Central memory CD8-positive, alpha-beta T cell (primary cell): ENCODE measurements at places on chromosomes 7 and 10.

GRCh38 chr7:103349805-103350204 lies 2.4 kb downstream of the PSMC2 start:
- H3K36me3 ChIP-seq: peaks cover 22% of the 10 kb centered on the region
- no peak for DNase-seq
- peak overlapping the region; percentile 94 for H3K4me3 ChIP-seq
- peaks cover 50% of the 10 kb centered on the region for H3K4me1 ChIP-seq
- peak overlapping the region; percentile 32 for H3K27ac ChIP-seq

- no peaks in the 10 kb centered on the region for H3K4me1 ChIP-seq
- no peak overlapping the region for H3K4me3 ChIP-seq
- no peaks in the 10 kb centered on the region for H3K36me3 ChIP-seq
- no peak overlapping the region for H3K27ac ChIP-seq
- no peak for DNase-seq
Measured at GRCh38 chr7:141915565-141915964, 634 bp upstream of the OR9A4 start.

- no peak for DNase-seq
- H3K27me3 ChIP-seq: no peaks in the 10 kb centered on the region
- no peak overlapping the region for H3K27ac ChIP-seq
Measured at GRCh38 chr7:2640482-2640830, 8.7 kb downstream of the TTYH3 start.

DNA sequence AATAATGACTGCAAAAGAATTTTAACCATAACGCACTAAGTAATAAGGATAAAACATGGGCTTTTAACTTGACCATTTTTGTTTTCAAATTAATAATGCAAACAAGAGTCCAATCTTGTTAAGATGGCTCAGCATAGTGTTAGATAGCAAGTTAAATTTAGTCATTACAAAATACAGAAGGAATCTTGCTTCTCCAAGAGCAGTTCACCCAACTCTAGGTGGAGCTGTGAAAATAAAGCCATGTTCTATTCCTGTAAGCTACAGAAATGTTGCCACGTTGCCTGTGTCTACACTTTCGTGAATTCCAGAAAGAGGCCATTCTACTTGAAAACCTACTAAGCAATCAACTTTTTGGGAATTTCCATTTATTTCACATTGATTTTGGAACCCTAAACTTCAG lies 191.9 kb downstream of the SFMBT2 start:
- H3K4me3 ChIP-seq: no peak overlapping the region
- no peaks in the 10 kb centered on the region for H3K27me3 ChIP-seq
- H3K4me1 ChIP-seq: no peaks in the 10 kb centered on the region
- DNase-seq: no peak

DNA sequence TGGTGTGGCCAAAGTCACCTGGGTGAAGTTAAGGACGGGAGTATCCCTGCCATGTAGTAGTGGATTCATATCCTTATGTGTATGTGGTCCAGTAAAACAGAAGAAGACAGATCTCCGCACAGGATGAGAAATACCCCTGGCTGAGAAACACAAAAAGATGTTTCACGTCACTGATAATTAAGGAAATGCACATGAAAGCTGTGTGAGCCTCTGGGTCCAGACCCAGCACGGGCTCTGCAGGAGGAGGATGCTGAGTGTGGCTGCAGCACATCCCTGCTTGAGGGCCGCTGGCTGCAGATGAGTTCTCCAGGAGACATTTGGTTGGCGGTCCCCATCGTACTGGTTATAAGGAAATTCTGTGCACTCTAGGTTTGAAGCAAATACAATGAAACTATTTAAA lies 8.2 kb upstream of the SUN1 start:
- no peaks in the 10 kb centered on the region for H3K27me3 ChIP-seq
- DNase-seq: no peak
- H3K4me3 ChIP-seq: no peak overlapping the region
- H3K4me1 ChIP-seq: peaks cover 22% of the 10 kb centered on the region

DNA sequence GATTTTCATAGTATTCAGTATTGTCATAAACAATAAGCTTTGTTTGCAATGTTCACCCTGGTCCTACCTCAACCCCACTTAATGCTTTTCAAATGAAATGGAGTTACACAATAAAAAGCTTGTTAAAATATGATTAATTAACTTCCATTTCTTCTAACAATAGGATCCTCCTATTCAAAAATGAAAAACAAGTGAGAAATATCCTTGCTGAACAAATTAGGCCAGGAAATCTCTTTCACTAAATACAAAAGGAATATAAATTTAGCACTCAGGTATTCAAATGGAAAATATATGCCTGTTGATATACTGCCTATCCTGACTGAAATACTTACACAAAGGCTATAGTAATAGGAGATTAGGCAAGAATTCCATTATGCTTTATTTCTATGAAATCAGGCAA lies 323.4 kb upstream of the GRM3 start:
- H3K27me3 ChIP-seq: no peaks in the 10 kb centered on the region
- no peak overlapping the region for H3K4me3 ChIP-seq
- DNase-seq: no peak
- H3K36me3 ChIP-seq: no peaks in the 10 kb centered on the region
- H3K27ac ChIP-seq: no peak overlapping the region

- DNase-seq: no peak
- peaks cover 59% of the 10 kb centered on the region for H3K27me3 ChIP-seq
- H3K27ac ChIP-seq: no peak overlapping the region
- no peaks in the 10 kb centered on the region for H3K36me3 ChIP-seq
- no peak overlapping the region for H3K4me3 ChIP-seq
Measured at GRCh38 chr7:28630350-28630749, 218.0 kb downstream of the CREB5 start.

- H3K4me3 ChIP-seq: no peak overlapping the region
- H3K27ac ChIP-seq: no peak overlapping the region
- H3K4me1 ChIP-seq: no peaks in the 10 kb centered on the region
- H3K36me3 ChIP-seq: no peaks in the 10 kb centered on the region
- DNase-seq: no peak
- H3K27me3 ChIP-seq: peaks cover 35% of the 10 kb centered on the region
Measured at GRCh38 chr10:1141261-1141660, 85.1 kb downstream of the WDR37 start.

DNA sequence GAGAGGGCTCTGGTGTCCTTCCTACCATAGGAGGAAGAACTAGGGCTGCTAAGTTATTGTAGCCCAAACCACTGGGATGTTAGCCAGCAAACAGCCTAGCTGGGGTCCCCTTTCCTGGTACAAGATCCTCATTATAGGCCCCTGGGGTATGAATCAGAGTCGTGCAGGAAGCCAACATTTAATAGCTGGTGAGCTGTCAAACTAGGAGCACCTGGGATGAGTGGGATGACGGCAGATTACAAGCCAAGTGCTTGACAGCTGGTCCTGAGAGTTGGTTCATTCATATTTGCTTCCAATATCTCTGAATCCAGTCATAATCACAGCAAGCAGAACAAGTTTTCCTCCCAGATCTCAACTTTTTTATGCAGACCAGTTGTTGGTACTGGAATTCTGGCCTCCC lies 25.1 kb upstream of the DNAJB12 start:
- H3K4me3 ChIP-seq: no peak overlapping the region
- no peak overlapping the region for H3K27ac ChIP-seq
- H3K36me3 ChIP-seq: peaks cover 3% of the 10 kb centered on the region
- H3K4me1 ChIP-seq: no peaks in the 10 kb centered on the region

DNA sequence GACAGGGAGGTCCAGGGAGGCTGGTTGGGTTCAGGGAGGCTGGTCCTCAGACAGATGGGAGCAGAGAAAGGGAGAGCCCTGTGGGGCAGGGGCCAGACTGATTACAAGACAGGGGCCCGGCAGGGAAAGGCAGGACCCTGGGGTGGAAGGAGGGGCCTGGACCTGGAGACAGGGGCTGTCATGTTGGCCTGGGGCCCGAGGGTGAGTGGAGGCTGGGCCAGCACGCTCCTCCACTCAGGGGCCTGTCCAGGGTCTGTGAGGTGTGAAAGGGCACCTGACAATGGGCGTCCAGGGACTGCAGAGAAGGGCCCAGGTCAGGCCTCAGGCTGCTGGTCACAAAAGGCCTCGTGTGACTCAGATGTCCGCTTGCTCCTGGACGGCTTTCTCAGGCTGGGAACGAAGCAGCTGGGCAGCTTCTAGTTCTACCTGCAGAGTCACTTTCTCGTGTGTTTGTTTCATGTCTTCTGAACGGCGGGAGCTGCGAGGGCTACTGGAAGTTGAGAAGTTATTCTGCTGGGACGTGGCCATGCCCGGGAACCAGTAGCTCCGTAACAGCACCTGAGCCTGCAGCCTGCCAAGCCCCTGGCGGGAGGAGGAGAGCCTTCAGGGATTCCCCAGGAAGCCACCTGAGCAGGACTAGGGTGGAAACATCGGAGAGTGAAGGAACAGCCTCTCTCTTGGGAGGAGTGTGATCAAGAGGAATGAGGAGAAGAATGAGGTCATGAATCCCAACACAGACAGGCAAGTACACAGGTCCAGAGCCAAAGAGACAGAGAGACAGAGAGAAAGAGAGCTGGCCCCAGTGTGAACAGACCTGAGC lies 65.8 kb downstream of the KLF6 start:
- H3K27ac ChIP-seq: no peak overlapping the region
- peaks cover 17% of the 10 kb centered on the region for H3K27me3 ChIP-seq
- peaks cover 5% of the 10 kb centered on the region for H3K4me1 ChIP-seq
- no peak overlapping the region for H3K4me3 ChIP-seq

- no peaks in the 10 kb centered on the region for H3K27me3 ChIP-seq
- no peaks in the 10 kb centered on the region for H3K36me3 ChIP-seq
- H3K27ac ChIP-seq: no peak overlapping the region
- no peaks in the 10 kb centered on the region for H3K4me1 ChIP-seq
Measured at GRCh38 chr10:126042906-126043305, 146.5 kb downstream of the FANK1 start.

DNA sequence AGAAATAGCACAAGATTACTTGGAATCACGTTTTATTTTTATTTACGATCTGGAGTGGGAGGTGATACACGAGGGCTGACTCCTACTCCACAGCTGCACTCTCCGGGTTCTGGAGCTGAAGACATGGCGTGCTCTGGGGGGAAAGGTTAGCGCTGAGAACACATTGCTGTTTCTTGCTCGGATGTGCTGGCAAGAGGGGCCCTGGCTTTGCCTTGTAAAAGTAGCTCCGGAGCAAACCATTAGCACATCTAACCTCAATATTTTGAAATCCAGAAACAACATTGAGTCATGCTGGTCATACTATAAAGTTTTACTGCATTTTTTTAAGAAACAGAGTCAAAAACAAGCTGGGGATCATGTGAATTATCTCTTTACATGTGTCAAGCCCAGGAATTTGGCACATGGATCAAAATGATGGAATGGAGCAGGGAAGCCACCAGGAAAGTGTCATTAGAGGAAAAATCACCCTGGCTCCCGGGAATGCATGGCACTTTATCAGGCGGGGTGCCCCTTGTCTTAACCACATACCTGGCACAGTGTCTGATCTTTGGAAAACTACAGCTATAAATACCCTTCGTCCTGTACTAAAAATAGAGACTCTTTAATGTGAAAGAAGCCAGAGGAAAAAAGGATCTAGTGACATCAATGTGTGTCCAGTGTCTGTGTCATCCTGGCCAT lies 31.6 kb upstream of the LYZL1 start:
- peaks cover 52% of the 10 kb centered on the region for H3K27me3 ChIP-seq
- peaks cover 2% of the 10 kb centered on the region for H3K36me3 ChIP-seq
- H3K4me3 ChIP-seq: no peak overlapping the region
- DNase-seq: no peak

DNA sequence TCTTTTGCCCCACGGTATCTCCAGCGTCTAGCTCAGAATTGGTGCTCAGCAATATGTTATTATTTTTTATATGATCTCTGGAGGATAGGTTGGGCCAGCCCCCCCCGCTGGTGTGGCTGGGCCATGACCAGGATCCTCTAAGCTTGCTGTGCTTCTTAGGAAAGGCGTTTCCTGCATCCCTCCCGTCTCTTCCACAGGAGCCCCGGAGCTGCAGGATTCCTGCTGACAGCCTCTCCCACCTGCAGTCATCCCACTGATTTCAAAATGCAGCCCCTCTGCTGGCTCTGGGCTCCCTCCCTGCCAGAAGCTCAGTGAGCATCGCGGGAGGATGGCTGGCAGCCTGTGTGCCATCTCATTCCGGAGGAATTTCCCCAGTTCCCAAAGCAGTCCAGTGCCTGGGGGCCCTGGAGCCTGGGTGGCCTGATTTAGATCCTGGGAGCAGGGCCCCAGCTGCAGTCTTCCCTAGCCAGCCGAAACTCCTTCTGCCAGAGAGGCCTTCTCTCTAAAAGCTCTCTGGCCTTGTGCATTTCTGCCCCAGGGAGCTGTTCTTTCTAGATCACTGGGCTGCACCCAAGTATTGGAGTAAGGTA lies 21.8 kb upstream of the GOLGA7B start:
- H3K27ac ChIP-seq: peak overlapping the region; percentile 36
- no peaks in the 10 kb centered on the region for H3K27me3 ChIP-seq
- DNase-seq: no peak
- H3K4me3 ChIP-seq: no peak overlapping the region
- peaks cover 15% of the 10 kb centered on the region for H3K4me1 ChIP-seq

DNA sequence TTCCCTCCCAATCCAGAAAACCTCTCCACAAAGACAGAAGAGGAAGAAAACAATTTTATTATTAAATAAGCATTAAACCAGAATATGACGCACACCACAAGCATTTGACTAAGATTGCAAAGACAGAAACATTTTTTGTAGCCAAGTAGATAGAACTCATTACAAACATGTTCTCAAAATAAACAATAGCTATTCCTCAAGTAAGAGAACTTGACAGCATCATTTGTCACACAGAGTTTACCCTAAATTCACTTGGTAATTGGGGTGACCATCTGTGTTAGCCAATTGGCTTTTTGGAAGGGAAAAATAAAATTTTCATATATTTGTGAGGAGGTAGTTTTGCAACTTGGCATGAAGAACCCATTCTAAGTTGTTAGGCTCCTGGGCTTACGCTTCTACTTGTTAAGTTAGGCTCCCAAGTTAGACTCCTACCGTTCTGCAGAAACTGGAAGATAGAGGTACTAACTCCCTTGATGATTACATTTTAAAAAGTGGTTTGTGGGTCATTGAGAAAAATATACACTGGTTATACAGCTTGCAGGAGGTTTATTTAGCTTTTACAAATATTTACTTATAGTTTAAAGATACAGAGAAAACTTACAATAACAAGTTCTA lies 618.6 kb upstream of the CNTNAP2 start:
- H3K27ac ChIP-seq: no peak overlapping the region
- no peak overlapping the region for H3K4me3 ChIP-seq
- no peaks in the 10 kb centered on the region for H3K4me1 ChIP-seq
- peaks cover 2% of the 10 kb centered on the region for H3K36me3 ChIP-seq
- no peaks in the 10 kb centered on the region for H3K27me3 ChIP-seq

DNA sequence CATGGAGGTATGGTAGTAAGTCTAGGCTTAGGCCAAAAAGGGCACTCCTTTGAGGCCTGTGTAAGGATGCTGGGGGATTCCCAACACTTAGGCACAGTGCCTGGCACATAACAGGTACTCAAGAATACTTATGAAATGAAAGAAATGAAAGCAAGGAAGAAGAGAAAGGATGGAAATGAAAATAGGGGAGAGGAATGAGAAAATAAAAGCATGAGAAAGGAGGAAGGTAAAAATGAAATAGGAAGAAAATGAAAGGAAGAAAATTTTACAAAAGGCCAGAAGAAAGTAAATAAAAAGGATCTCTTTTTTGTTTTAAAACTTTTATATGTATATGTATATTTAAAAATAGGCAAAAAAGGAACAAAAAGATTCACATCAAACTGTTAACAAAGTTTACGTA lies 146.3 kb downstream of the SKAP2 start:
- H3K27ac ChIP-seq: no peak overlapping the region
- no peak for DNase-seq
- H3K27me3 ChIP-seq: no peaks in the 10 kb centered on the region
- no peak overlapping the region for H3K4me3 ChIP-seq
- no peaks in the 10 kb centered on the region for H3K4me1 ChIP-seq
